ENCODE measurements at places on chromosomes 6 and 20. TPM values are rescaled to one million over a fixed set of nuclear protein-coding genes. Genes with fewer than 3 reads are reported as not detected.
A peak's percentile ranks its signal among the peaks of the same experiment; 100 is the strongest.

GPR63 gene
- polyA plus RNA-seq: 1.6 TPM

RAD21L1 gene
- polyA plus RNA-seq: 0.04 TPM

DNA sequence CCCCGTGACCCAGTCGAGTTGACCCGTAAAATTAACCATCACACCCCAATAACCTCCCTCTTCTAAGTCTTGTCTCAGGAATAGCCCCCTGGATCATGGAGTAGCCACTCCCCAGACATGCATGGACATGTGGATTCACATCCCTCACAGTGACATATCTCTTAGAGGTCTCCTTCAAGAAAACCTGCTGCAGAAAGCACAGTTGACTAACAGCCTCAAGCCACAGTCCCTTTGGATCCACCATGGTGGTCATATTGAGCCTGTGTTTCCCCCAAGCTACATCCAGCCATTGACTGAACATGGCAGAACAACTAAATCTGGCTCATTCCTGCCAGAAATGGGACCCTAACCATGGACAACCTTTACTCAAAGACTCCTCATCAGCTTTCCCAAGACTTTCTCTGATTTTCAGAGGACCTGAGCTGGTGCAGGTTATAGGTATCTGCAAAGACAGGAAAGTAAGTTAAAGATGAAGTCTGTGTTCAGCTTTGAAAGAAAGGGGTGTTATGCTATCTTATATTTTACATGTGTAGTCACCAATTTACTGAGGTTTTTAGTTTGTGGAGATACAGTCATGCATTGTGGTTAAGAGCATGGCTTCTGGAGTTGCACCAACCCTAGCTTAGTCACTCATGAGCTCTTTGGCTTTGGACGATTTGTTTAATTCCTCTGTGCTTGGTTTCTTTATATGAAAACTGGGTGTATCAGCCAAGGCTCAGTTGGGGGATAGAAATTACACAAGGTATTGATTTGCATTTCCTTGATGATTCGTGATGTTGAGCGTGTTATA lies 219.1 kb downstream of the MYLK4 start:
- peak; percentile 78 for DNase-seq

- DNase-seq: no peak
These were observed 25.6 kb downstream of the CYP39A1 start for GRCh38 chr6:46626976-46627375.

SNAI1 gene
- 3.5 TPM for polyA plus RNA-seq

DNA sequence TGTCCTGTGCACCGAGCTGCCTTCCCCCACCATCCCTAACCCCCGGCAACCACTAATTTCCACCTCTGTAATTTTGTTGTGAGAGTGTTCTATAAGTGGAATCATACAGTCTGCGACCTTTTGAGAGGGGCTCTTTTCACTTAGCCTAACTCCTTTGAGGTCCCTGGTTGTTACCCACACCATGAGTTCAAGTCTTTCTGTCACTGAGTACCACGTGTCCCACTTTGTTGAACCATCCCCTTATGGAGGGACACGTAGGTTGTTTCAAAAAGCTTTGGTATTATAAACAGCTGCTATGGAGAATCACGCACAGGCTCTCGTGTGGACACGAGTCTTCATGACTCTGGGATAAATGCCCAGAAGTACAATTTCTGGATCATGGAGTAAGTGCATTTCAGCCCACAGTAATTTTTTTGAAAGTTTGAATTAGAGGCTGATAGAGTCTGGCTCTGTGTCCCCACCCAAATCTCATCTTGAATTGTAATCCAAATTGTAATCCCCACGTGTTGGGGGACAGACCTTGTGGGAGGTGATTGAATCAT lies 9.5 kb downstream of the FAM209B start:
- DNase-seq: no peak

- DNase-seq: no peak
These were observed 13.1 kb downstream of the UQCC1 start for GRCh38 chr20:35398660-35399144.

DNA sequence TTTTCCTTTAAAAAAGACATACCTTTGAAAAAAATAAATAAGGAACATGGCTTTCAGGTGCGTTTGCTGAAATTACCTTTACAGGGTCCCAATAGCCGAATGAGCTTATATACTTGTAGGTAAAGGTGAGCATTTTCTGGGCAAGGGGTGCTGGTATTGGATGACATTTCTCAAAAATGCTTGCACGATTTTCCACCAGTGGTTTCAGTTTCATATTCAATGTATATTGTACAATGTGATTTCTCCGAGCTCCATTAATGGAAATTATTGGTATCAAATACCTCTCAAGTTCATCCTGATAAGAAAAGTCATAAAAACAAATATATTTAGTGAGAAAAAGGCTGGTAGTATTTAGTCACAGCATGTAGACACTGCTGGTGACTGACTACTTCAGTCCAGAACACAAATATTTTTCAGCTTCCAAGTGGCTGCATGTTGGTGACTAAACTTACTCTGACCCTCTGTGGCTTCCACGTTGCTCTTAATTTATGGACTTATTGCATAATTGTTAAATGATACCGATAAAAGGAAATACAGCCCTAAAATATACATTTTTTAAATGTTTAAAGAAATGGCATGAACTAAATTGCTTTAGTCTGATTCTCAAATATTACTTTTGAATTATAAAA lies 32.9 kb upstream of the ZBTB24 start:
- DNase-seq: no peak

DNA sequence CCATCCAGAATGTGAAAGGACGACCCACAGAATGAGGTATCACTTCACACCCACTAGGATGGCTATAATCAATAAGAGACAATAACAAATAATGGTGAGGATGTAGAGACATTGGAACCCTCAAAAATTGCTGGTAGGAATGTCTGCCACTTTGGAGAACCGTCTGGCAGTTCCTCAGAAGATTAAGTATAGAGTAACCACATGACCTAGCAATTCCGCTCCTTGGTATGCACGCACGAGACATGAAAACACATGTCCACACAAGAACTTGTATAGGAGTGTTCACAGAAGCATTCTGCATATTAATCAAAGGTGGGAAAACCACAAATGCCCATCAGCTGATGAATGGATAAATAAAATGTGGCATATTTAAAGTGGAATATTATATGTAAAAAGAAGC lies 100.6 kb downstream of the IRF4 start:
- DNase-seq: no peak

- DNase-seq: no peak
These were observed 33.4 kb upstream of the TCP11 start for GRCh38 chr6:35174501-35174900.

GRCh38 chr6:14016432-14016831 lies 91.7 kb downstream of the RNF182 start:
- DNase-seq: no peak

DNA sequence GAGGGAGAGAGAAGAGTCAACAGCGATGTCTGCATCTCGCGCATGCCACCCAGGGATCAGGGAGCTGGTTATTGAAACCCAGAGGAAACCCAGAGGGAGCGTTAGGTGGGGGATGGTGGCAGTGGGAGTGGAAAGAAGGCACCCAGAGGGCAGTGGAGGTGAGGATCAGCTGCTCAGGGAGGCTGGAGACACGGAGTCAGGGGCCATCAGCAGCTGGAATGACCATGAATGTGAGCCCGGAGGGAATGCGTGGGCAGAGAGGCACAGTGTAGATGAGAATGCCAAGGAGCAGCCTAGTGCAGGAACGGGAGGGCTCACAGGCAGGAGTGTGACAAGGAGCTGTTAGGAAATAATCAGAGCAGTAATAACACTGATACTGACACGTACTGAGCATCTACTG lies 36.2 kb downstream of the RSPO4 start:
- DNase-seq: no peak

PRR18 gene
- not detected for polyA plus RNA-seq

TRAPPC3L gene
- 0.19 TPM for polyA plus RNA-seq

DNA sequence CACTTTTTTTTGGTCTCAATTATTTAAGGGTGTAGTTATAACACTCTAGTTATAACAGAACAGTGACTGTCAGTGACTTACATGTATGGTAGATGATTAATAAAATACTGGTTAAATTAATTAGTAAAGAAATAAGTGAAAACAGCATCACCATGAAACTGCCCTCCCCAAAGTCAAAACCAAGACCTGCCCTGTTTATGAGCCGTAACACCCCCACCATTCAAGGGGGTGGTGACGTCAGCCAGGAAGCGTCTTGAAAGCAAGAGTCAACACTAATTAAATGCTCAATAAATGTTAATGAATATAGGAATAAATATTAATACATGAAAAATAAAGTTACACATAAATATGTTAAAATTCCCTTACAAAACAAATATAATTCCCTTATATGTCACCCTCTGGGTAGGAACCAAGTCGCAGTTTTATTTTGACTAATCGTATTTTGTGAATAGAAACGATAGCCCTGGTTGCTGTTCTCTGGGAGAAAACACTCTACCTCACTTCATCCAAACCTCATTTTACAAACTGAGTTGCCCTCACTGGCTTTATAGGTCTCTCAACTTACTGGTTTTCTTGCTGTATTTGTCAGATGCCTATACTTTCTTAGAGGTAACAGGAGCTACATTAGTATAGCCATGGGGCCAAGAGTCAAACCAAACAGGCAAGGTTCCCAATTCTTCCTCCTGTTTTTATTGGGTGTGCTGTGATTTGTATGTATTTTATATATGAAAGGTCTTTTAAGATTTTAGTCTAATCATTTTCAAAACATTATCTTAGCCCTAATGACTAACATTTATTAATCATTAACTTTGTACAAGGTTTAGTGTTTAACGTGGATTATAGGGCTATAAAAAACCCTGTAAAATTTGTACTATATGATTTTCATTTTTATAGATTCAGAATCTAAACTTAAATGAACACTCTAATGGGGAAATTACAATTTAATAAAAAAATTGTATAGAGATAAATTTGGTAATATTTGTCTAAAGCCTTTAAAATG lies 227.9 kb upstream of the IRAK1BP1 start:
- no peak for DNase-seq

Measured in AG04450 (cell line).